ENCODE measurements at places on chromosomes 11 and 22.

DNA sequence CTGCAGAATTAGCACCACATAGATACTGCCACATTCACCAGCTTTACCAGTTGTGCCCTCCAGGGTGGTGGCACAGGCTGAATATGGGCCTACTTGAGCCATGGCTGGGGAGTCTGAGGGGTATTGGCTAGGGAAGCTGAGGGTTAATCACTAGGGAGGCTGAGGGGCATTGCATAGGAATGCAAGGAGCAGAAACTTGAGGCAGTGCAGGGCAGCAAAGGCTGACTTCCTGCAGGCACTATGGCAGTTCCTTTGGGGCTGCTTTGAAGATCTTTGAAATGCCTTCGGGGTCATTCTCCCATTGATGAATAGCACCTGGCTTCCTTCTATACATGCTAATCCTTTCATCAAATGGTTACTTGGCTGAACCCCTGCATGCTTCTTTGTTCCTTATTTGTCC lies 171.5 kb downstream of the RCN1 start:
- no peak for DNase-seq

DNA sequence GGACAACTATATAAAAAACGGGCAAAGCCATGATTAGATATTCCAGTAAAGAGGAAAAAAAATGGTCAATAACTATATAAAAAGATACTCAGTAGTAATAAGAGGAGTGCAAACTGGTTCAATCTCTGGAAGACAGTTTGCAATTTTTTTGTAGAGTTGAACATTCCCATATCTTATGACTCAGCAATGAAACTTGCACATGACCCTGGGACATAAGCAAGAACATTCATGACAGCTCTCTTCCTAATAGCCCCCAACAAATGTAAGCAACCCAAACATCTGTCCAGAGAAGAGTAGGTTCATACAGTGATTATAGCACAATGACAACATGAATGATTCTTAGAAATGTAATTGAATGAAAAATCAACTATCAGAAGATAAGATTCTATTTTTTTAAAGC lies 21.8 kb upstream of the CSF2RB start:
- DNase-seq: no peak

DNA sequence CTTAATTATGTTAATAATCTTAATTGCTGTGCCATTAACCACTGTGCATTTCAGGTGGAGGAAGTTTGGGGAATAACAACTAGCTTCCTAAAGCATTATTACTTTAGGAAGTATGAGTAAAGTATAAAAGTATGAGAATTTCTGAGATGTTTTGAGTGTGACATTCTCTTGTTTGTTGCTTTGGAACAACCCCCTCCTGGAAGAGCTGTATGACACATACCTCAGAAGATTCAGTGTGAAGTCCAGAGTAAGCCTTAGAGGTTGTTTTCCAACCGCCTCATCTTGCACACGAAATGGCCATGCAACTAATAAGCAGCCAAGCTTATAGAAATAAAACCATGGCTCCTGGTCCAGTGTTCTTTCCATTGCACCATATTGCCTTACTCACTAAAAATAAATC lies 21.7 kb downstream of the CCDC81 start:
- no peak for DNase-seq

GRCh38 chr11:122746050-122746478 lies 90.5 kb downstream of the UBASH3B start:
- DNase-seq: no peak

DNA sequence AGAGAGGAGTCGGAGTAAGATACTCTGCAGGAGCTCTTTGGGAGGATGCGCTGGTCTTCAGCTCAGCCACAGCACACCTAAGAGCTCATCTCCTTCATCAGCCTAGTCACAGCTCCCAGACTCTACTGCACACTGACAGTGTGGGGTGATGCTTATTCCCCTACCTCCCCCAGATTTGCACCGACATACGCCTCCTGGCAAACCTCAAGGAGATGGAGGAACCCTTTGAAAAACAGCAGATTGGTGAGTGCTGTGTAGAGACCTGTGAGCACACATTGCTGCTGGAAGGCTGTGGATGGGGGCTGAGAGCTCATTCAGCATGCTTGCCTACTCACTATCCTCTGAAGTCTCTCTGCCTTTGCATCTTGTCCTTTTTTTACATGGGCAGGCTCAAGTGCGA lies 9.3 kb upstream of the SGSM3 start:
- no peak for DNase-seq

GRCh38 chr11:115469361-115469760 lies 34.9 kb downstream of the CADM1 start:
- no peak for DNase-seq

DNA sequence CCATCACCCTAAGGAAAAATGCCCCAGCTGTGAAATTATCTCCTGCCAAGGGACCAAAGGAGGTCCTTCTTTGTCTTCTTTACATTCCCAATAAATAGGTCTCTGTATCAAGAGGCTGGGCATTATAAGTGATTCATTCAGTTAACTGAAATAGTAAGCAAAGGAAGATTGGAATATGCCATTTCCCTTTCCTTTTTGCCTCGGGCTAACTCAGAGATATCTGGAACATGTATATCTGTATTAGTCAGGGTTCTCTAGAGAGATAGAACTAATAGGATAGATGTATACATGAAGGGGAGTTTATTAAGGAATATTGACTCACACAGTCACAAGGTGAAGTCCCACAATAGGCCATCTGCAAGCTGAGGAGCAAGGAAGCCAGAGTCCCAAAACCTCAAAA lies 15.3 kb upstream of the CWF19L2 start:
- DNase-seq: no peak

GRCh38 chr11:1138097-1138496 lies 19.7 kb upstream of the MUC5AC start:
- no peak for DNase-seq

DNA sequence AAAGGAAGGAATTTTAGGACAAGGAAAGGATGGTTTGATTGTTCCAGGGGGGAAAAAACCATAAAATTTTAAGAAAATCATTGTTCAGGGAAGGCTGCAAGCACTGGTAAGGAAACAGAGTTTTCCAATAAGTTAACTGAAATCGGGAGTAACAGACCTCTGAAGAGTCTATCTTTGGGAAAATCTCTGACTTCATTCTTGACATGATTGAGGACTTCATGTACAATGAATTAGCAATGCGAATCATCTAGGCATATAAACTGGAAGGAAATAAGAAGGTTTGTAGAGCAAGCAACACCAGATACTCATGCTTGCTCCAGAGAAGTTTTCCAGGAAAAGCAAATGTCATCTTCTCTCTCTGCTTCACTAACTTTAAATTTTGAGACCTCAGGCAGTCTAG lies 18.5 kb downstream of the APLP2 start:
- DNase-seq: no peak

- no peak for DNase-seq
Observed at GRCh38 chr11:30583476-30584280, 2.5 kb downstream of the MPPED2 start.
